ENCODE measurements at places on chromosomes 3 and 15.

GRCh38 chr15:101048581-101049030 is 129.4 kb downstream of the LRRK1 start:
- no peak for DNase-seq

- no peak for DNase-seq
These were observed 175.5 kb upstream of the CTDSPL start for GRCh38 chr3:37686220-37686619.

DNA sequence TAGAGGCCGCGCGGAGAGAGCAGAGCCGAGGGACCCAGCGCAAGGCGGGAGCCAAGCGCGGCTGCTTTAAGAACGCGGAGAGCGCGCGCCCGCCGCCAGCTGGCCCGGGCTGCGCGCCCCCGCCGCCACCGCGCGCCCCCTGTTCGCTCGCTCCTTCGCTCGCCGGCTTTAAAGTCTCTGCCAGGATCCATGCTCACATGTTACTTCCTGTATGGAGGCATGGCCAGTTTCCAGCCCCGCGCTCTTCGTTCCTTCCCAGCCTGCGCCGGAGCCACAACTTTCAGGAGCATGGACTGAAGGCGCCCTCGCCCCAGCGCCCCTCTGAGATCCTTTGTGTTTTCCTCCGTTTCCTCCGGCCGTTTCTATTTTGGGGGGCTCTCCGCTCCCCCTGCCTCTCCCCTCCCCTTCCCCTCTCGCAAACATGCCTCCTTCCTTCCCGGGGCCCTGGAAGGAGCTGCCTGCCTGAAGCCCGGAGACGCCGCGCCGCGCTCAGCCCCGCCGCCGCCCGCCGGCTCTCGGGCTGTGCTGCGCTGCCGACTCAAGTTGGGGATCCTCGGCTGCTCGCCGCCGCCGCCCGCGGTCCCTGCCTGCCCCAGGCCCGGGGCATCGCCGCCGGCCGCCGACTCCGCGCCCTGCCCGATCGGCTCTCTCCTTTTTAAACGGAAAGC is at the start of gene PTPRG:
TSS of gene PTPRG (plus strand) at position 198 of the 668 bp plus-strand sequence. CDS start 717 bp downstream, outside the sequence.
- peak; percentile 89 for DNase-seq

GRCh38 chr3:7546253-7546652 is 685.3 kb downstream of the GRM7 start:
- peak; percentile 23 for DNase-seq

- no peak for DNase-seq
These were observed 990 bp upstream of the ZNF148 start for GRCh38 chr3:125375950-125376679.

- peak; percentile 7 for DNase-seq
These were observed 29.7 kb downstream of the ACAD11 start for GRCh38 chr3:132629928-132630327.

DNA sequence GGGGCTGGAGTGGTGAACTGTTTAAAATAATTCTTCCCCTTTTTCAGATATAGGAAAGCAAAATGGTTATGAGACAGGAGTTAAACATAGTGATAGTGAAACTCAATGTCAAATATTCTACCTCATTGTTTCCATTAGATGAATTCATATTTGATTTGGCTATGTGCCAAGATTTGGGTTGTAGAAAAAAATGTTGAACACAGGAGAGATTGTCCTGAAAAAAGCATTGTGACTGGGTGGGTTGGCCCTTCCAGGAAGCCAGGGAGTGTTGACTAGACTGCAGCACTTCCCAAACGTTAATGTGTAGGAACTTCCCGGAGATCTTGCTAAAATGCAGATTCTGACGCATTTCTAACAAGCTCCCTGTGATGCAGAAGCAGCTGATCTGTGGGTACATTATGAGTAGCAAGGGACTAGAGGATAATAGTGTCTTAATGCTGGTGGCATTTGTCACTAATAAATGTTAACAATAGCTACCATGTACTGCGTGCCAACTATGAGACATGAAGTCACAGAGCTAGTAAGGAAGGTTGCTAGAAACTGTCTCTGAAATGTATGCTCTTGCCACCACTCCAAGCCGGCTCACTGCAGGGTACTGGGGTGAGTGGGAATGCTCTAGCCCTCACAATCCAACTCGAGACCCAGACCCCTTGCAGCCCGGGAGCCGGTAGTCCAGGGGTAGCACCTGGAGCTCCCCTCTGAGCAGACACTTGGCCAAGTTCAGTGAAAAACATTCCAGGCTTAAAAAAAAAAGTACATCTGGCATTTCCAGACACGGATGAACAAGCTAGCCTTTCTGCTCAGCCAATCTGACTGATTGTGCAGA is 120.6 kb downstream of the CD47 start:
- peak; percentile 66 for DNase-seq

- no peak for DNase-seq
These were observed 457.9 kb upstream of the ALCAM start for GRCh38 chr3:104908761-104909160.

GRCh38 chr3:181569356-181569940 is 142.3 kb upstream of the SOX2 start:
- no peak for DNase-seq

All from urothelium cell line (cell line).